ENCODE measurements at places on chromosomes 13 and 19.

GRCh38 chr13:46122304-46122703 is 17.5 kb upstream of the CPB2 start:
- no peak for DNase-seq

DNA sequence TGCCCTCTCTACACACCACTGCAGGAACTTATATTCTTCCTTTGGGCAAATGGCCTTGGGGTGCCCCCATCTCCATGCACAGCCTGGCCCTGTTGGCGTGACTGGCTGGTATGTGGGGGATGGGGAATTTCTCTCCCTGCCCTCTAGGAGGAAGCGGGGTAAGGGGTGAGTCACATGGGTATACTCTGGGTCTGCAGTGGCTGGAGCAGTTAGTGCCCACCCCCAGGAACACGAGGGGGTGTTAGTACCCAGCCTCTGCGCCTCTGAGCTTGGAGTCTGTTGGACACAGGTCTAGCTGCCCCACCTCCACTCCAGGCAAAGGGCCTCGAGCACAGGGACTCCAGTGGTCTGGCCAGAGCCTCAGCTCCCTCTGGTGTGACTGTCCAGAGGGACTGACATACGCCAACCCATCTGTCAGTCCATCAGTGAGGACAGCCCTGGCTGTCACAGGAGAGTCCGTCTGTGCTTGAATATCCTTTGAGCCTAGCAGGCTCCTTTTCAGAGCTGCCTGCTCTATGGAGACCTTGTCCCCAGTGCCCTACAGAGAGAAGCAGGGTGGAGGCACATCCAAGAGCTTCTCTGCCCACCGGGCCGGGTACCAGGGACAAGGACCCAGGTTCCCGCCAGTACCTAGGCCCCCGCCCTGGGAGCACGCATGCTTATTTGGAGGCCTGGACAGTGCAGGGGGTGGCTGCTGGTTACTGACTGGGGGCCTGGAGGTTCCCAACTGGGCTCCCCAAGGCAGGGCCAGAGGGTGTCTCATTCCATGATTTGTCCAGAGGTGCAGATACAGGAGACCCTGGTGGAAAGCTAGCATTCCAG is 66.6 kb downstream of the CHST8 start:
- DNase-seq = no peak

- no peak for DNase-seq
Measured at GRCh38 chr13:93270769-93271742, 44.4 kb downstream of the GPC6 start.

GRCh38 chr13:27822258-27822872 is 30.1 kb downstream of the GSX1 start:
- no peak for DNase-seq

DNA sequence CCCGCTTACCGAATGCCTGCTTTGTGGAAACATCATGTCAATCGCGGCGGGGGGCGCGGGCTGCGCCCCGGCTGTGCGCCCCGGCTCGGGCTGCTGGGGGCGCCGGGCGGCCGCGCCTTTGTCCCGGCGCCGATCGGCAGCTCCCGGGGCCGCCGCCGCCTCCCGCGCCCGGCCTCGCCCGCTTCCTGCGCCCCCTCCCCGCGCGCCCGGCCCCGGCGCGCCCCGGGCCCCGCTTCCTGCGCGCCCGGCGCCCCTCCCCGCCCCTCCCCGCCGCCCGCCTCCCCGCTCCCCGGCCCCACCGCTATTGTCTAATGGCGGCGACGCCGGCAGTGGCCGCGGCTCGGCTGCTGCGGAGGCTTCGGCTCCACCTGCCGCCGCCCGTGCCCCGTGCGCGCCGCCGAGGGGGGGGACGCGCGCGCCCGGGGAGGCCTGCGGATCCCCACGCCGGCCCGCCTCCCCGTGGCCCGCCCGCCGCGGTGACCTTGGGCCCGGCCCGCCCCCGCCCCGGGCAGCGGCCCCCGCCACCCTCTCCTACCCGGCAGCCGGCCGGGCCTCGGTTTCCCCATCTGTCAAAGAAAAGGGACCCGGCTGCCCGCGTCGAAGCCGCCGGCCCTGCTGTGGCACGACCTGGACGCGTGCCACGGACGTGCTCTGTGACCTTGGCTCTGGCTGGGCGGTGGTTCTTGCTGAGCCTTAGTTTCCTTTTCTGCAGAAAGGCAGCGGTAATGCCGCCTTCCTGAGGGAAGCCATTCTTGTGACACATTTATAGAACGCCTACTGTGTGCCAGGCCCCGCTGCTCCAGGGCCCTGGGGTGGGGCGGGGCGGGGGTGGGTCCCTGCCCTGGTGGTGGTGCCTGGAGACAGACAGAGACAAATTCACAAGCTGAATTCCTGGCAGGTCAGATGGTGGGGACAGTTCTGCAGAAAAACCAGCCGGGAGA is at the start of gene TLE5:
TLE5 (minus strand) TSS at position 331 of the 941 bp plus-strand sequence; CDS start at position 36, 295 bp downstream.
- peak; percentile 84 for DNase-seq

DNA sequence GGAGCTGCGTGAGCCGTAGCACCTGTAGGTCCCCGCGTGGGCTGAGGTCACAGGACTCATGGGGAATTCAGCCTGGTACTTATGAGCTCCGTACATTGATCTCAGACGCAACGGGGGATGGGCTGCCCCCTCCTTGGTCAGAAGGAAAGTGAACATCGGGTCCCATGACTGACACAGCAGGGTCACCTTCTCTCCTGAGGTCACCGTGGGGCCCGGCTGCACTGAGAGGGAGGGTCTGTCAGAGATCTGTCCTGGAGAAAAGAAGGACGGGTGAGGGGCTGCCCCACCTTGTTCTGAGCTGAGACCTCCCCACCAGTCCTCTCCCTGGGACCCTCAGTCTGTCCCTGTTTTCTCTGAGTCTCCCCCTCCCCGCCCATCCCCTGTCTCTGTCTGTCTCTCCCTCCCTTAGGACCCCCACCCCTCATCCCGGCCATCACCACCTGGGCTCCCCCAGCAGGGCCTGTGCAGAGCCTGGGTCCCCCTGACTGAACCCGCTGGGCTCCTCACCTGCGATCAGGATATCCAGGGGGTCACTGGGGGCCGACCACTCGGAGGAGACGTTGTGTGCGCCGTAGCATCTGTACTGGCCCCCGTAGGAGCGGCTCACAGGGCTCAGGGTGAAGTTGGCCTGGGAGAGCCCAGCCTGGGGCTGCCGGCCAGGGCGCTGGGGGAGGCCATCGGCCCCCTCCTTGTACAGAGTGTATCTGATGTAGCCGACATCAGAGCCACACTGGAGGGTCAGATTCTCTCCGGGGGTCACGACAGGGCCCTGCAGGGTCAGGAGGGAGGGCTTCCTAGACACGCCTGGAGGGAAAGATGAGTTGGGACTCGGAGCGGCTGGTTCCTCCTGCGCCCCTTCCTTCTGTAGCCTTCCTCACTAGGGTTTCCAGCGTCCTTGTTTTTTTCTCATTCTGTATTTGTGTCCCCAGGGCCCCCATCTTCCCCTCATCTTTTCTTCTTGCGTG is 1.8 kb downstream of the LILRA4 start:
- no peak for DNase-seq

DNA sequence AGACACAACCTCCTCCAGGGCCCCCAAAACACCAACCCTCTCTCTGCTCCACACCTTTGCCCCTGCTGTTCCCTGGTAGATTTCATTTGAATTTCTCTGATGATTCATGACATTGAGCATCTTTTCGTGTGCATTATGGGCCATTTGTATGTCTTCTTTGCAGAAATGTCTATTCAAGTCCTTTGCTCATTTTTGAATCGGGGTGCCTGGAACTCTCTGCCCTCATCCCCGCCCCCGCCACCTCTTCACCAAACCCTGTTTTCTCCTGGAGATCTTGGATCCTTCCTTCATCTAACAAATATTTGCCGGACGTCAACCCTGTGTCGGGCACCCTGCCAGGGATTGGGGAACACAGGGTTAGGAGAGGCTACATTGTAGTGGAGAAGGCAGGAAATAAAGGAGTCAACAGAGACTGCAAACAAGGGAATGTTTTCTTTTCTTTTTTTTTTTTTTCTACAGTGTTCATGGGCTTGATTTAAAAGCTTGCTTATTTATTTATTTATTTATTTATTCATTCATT is 25.5 kb upstream of the SLC1A5 start:
- DNase-seq = no peak

- DNase-seq = no peak
Measured at GRCh38 chr13:102291587-102292218, 110.1 kb downstream of the FGF14 start.

- DNase-seq = no peak
Measured at GRCh38 chr19:4493929-4494690, 22.0 kb downstream of the HDGFL2 start.

GRCh38 chr13:27023385-27024073 is 148.1 kb downstream of the USP12 start:
- DNase-seq = no peak

DNA sequence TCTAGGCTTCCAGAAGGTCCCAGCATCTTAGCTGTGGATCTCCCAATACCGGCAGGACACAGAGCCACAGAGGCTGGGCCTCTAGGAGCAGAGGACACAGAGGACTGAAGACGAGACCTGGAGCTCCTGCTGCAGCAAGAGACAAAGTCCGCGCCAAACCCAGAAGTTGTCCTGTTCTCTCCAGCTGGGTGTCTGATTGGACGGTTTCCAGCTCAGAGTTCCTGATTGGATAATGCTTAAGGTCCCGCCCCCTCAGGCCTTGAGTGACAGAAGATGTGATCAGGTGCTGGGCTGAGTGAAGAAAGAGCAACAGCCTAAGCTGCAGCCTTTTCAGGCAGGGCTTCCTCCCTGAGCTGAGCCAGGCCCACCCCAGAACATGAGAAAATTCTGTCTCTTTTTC is 59.9 kb upstream of the ZNF85 start:
- no peak for DNase-seq

DNA sequence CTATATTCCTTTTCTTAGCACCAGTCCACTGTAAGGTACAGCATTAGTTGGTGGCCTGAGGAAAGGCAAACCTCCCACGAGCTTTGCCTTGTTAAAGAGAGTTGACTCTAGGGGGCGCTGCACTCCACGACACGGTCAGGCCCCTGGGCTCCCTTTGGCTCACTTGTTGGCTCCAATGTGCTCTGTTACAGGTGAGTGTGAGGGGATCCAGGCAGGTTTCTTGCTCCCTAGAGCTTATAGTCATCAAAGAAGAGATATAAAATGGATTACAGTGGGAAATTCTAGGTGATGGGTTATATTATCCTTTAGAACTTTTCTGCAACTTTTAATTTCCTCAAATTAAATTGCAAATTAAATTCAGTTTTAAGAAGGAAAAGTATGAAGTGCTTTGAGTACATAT is 3.7 kb downstream of the WDR87 start:
- peak; percentile 83 for DNase-seq

- no peak for DNase-seq
Measured at GRCh38 chr19:13138171-13138915, 11.8 kb downstream of the STX10 start.

DNA sequence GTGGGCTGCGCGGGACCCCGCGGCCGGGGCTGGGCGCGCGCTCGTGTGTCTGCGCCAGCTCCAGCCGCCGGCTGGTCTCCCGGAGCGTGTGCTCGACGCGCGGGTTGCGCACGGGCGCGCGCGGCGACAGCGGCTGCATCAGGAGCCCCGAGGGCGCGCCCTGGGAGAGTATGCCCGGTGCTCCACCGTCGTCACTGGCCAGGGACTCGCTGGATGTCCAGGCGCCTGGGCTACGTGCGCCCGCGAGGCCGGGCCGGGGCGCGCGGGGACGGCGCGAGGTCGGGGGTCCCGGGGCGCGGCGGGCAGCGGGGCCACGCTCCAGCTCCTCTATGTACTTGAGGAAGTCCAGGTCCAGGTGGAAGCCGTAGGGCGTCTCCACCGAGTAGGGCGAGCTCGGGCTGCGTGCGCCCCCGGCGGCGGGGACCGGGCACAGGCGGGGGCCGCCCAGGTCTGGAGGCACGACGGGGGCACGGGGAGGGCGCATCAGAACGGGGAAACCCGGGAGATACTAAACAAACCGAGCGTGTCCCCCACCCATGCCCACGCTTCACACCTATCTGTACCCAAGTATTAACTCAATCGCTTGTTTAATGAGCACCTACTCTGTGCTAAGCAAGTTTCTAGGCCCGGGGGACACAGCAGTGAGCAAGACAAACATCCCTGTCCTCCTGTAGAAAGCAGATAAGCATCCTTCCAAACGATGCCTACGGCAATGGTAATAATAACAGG is 7.6 kb downstream of the KANK3 start:
- DNase-seq = peak; percentile 25

DNA sequence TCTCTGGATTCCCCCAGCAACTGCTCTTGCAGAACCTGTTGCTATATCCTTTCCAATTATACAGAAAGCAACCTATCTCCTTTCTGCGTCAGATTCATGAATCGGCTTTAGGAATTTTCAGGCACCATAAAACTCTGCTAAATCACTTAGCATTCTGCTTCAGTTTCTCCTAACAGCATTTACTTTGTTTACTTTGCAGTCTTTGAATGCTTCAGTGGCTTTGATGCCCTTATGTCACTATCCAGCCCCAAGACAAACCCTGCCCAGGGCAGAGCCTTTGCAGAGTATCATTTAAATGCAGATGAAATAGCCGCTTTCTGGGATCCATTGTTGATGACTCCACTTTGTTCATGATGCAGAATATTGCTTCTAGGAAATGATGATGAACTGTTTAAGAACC is 43.1 kb downstream of the SLITRK1 start:
- DNase-seq = no peak

DNA sequence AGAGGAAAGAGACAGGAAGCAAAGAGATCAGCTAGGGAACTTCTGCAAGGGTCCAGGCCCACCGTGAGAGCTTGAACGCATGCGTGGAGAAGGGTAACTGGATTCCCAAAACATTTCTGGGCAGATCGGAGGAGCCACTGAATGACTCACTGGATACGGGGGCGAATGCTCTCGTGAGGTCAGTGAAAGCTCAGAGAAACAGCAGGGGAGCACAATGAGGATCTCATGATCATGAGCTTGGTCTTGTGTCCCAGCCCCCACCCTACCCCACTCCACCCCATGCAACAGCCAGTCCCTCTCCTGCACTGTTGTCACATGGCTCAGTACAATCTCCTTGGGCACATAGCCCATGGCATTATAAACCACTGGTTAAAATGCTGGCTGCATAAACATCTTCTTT is 40.6 kb downstream of the DCLK1 start:
- DNase-seq = no peak

- no peak for DNase-seq
Measured at GRCh38 chr13:25689539-25689938, 317.8 kb downstream of the ATP8A2 start.
